ENCODE measurements at places on chromosomes 1 and 21.

DNA sequence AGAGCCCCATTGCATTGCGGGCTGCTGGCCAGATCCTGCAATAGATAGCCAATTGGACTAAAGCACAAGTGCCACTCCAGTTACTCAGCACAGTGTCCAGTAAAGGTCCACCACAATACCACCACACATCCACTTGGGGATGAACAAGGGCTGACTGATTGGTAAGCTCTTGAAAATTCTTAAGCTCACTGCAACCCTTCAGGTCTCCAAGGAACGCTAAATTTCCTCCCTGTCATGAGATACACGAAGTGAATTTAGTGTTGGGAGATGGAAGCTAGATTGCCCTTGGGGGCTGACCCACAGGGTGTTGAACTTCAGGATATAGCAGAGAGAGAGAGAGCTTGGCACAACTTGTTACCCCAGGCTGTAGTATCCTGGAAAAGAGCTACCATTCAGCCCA lies 9.8 kb upstream of the AADACL3 start:
- H3K4me3 ChIP-seq, result no peak overlapping the region
- DNase-seq, result no peak
- H3K27ac ChIP-seq, result no peak overlapping the region
- no peaks in the 10 kb centered on the region for H3K36me3 ChIP-seq

- H3K36me3 ChIP-seq, result no peaks in the 10 kb centered on the region
- H3K27me3 ChIP-seq, result peaks cover 9% of the 10 kb centered on the region
These were observed 12.4 kb downstream of the TFF3 start for GRCh38 chr21:42302794-42303193.

DNA sequence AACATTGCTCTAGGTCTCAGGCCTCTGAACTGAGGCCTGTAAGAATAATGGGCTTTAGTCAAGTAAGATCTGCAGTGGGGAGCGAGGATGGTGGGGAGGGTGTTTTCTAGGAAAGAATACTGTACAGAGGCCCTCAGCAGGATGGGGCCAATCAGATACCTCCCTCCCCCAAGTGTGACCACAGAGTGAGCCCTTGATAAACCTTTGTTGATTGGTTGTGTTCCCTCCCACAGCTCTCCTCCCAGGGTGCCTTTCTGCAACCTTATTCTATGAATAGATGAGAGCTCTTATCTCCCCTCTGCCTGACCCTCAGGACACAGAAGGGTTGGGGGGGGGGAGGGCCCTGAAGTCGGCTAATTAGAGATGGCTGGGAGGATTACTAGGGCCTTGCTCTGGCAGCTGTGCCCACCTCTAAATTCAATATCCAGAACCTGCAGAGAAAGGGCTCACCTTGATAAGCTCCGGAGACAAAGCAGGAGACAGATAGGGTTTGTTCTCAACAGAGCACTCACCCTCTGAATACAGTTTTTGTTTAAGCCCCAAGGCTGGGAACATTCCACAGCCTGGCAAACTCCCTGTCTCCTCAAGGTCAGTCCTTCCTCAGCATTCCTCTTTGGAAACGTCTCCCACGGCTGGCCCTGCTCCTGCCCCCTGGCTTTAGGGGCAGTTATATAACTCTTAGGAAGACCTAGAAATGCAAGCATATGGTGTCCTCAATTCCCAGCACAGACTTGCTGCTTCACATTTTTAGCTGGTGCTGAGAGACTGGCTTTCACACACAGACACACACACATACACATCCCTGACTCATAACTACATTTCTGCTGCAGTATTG lies 42.9 kb downstream of the ATP1A1 start:
- DNase-seq, result peak; percentile 57
- H3K4me3 ChIP-seq, result peak overlapping the region; percentile 19
- H3K27me3 ChIP-seq, result no peaks in the 10 kb centered on the region
- peaks cover 22% of the 10 kb centered on the region for H3K36me3 ChIP-seq
- H3K4me1 ChIP-seq, result peaks cover 69% of the 10 kb centered on the region

GRCh38 chr1:185398599-185398998 lies 81.6 kb upstream of the IVNS1ABP start:
- H3K4me1 ChIP-seq, result peaks cover 31% of the 10 kb centered on the region
- H3K27me3 ChIP-seq, result no peaks in the 10 kb centered on the region
- H3K4me3 ChIP-seq, result no peak overlapping the region
- no peak overlapping the region for H3K27ac ChIP-seq
- no peak for DNase-seq

- no peaks in the 10 kb centered on the region for H3K4me1 ChIP-seq
- H3K27me3 ChIP-seq, result no peaks in the 10 kb centered on the region
- DNase-seq, result no peak
- no peak overlapping the region for H3K27ac ChIP-seq
These were observed 57.9 kb downstream of the SLC37A1 start for GRCh38 chr21:42571391-42572150.

DNA sequence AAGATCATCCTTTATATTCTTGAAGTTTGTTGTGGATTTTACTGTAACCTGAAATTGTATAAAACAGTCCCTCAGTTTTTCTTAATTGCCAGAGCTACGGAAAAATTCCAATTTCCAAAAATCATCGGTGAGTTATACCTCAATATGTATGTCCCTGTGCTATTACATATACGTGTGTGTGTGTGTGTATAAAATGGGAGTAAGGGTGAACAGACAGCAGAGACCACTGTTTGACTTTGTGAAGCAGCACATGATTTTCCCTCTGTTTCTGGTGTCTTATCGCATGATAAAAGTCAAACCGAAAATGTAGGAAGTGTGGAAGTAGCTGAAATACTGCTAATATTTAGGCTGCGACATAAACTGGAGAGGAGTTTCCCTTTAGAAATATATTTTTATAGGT lies 1.2 kb downstream of the OR2T1 start:
- DNase-seq, result no peak
- no peaks in the 10 kb centered on the region for H3K36me3 ChIP-seq
- H3K27ac ChIP-seq, result no peak overlapping the region
- H3K27me3 ChIP-seq, result no peaks in the 10 kb centered on the region

- H3K4me3 ChIP-seq, result no peak overlapping the region
- DNase-seq, result no peak
- H3K4me1 ChIP-seq, result peaks cover 2% of the 10 kb centered on the region
These were observed 74.6 kb downstream of the USP25 start for GRCh38 chr21:15804247-15805005.

DNA sequence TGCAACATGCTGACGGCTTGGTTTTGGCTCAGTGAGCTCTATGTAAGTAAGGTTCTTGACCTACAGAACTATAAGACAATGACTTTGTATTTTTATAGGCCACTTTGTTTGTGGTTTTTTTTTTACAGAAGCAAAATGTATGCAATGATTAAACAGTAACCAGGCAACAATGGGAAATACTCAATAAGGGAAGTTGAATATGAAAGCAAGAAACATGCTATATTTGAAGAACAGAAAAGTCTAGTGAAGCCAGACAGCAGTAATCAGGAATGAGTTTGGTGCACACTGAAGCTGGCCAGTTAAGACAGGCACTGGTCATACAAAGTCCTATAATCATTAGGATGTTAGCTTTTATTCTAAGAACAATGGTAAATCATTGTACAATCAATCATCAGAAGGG lies 1926.8 kb downstream of the NCAM2 start:
- no peak overlapping the region for H3K27ac ChIP-seq
- DNase-seq, result no peak
- no peaks in the 10 kb centered on the region for H3K27me3 ChIP-seq
- H3K4me1 ChIP-seq, result no peaks in the 10 kb centered on the region

DNA sequence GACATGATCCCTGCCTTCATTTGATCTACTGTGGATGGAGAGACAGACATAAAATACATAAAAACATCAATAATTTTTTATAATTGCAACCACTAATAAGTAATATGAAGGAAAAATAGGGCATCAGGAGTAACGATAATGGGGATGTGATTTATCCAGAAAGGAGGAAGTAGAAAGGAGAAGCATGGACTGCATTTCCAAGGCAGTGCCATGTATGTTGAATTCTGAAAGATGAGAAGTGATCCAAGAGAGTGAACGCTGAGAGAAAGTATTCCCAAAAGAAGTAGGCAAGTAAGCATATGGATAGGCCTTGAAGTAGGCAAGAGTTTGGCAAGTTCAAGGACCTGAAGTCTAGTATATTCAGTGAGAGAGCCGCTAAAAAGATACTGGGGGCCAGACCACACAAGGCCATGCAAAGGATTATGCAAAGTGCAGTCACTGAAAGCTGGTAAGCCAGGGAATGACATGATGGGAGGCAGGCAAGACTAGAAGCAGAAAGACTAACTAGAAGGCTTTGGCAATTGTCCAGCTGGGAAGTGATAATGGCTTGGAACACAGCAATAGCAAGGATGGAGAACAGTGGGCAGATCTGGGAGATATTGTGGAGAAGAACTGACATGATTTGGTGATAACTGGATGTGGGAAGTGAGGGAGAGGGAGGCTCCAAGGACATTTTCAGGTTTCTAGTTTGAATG lies 85.9 kb downstream of the TM2D1 start:
- H3K27ac ChIP-seq, result no peak overlapping the region
- no peak overlapping the region for H3K4me3 ChIP-seq
- peaks cover 11% of the 10 kb centered on the region for H3K4me1 ChIP-seq
- peaks cover 14% of the 10 kb centered on the region for H3K27me3 ChIP-seq
- DNase-seq, result no peak

- H3K4me3 ChIP-seq, result no peak overlapping the region
- peaks cover 5% of the 10 kb centered on the region for H3K27me3 ChIP-seq
- H3K36me3 ChIP-seq, result no peaks in the 10 kb centered on the region
- H3K27ac ChIP-seq, result no peak overlapping the region
- H3K4me1 ChIP-seq, result no peaks in the 10 kb centered on the region
These were observed 89.3 kb downstream of the HMCN1 start for GRCh38 chr1:185823467-185823866.

GRCh38 chr1:86775395-86775794 lies 71.0 kb downstream of the SH3GLB1 start:
- no peaks in the 10 kb centered on the region for H3K36me3 ChIP-seq
- peaks cover 8% of the 10 kb centered on the region for H3K4me1 ChIP-seq
- H3K4me3 ChIP-seq, result no peak overlapping the region
- no peak for DNase-seq
- no peaks in the 10 kb centered on the region for H3K27me3 ChIP-seq

DNA sequence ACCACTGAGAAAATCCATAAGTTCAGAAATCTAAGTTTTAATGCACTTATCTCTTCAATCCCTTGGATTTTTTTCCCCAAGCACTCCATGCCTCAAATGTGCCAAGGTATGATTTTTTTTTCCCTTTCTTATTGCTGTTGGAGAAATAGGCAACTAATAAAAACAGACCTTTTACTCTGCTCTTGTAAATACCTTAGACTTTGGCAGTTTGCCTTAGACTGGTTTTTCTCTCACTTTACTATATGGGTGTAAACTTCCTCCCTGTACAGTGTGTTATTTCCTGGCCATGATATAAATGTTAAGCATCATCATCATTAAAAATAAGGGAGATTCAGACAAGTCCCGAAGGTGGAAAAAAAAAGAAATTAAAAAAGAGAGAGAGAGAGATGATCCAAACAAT lies 65.7 kb downstream of the LRRC8C start:
- H3K4me3 ChIP-seq, result peak overlapping the region; percentile 29
- H3K27ac ChIP-seq, result peak overlapping the region; percentile 90
- H3K36me3 ChIP-seq, result peaks cover 71% of the 10 kb centered on the region
- DNase-seq, result no peak

- H3K27ac ChIP-seq, result no peak overlapping the region
- H3K4me3 ChIP-seq, result no peak overlapping the region
- H3K4me1 ChIP-seq, result peaks cover 5% of the 10 kb centered on the region
- no peaks in the 10 kb centered on the region for H3K27me3 ChIP-seq
These were observed 41.7 kb downstream of the SFPQ start for GRCh38 chr1:35151220-35151619.

- DNase-seq, result no peak
- no peaks in the 10 kb centered on the region for H3K4me1 ChIP-seq
- no peaks in the 10 kb centered on the region for H3K36me3 ChIP-seq
These were observed 215.4 kb downstream of the OMA1 start for GRCh38 chr1:58331156-58331555.

- H3K4me3 ChIP-seq, result peak overlapping the region; percentile 77
- DNase-seq, result peak; percentile 80
- no peaks in the 10 kb centered on the region for H3K27me3 ChIP-seq
These were observed 5.5 kb upstream of the PTP4A2 start for GRCh38 chr1:31943546-31944184.

DNA sequence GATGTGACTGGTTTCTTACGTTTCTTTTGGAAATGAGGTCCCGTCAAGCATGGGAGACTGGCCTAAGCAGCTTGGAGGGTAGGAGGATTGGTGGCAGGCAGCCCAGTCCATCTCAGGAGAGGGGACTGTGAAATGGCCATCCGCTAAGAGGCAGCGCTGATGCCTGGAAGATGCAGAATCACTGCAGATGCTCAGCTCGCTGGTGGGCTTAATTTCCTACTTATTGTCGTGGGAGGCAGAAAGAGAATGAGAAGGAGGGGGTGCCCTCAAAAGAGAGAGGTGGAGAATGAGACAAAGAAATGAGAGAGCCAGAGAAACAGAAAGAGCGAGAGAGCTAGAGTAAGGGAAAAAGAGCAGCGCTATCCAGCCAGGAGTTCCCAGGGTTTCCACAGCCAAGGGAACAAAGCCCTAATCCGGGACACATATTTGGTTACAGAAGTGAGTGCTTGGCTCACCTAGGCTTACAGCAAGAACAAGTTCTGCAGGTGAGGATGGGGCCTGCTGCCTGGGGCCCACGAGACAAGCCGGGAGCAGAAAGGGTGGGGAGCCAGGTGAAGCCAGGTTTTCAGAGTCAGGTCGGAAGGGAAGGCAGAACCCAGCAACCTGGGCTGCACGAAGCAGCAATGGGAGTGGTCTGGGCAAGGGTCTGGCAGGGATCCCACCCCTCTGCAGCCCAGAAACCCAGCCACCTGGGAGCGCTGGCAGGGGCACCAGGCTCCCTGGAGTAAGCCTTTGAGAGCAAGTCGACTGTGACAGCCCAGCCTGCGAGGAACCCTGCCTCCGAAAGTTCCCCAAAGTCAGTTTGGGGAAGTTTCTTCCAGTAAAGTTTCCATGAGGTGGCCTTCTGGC lies 5.8 kb downstream of the ECE1 start:
- no peak for DNase-seq
- H3K27me3 ChIP-seq, result no peaks in the 10 kb centered on the region
- H3K4me1 ChIP-seq, result peaks cover 57% of the 10 kb centered on the region

- DNase-seq, result no peak
- no peaks in the 10 kb centered on the region for H3K27me3 ChIP-seq
These were observed 45.8 kb downstream of the CENPF start for GRCh38 chr1:214648801-214649200.

- H3K4me3 ChIP-seq, result no peak overlapping the region
- no peak overlapping the region for H3K27ac ChIP-seq
- H3K4me1 ChIP-seq, result peaks cover 10% of the 10 kb centered on the region
- no peaks in the 10 kb centered on the region for H3K27me3 ChIP-seq
These were observed 12.7 kb downstream of the FAM89A start for GRCh38 chr1:231027136-231027925.

- no peaks in the 10 kb centered on the region for H3K27me3 ChIP-seq
- H3K36me3 ChIP-seq, result peaks cover 67% of the 10 kb centered on the region
- H3K27ac ChIP-seq, result no peak overlapping the region
- H3K4me1 ChIP-seq, result peaks cover 3% of the 10 kb centered on the region
- no peak for DNase-seq
These were observed 22.1 kb downstream of the AK2 start for GRCh38 chr1:33014464-33015163.

All from activated CD8-positive, alpha-beta T cell treated with anti-CD3 and anti-CD28 coated beads, Interleukin-2, amount 10 ng/mL, durations not matched to agents 7 days and 5 days (primary cell).